ENCODE measurements at places on chromosomes 1 and 21. TPM values are rescaled to one million over a fixed set of nuclear protein-coding genes. Genes with fewer than 3 reads are reported as not detected.

- DNase-seq: no peak
These were observed 54.9 kb upstream of the WLS start for GRCh38 chr1:68287241-68287640.

GRCh38 chr1:202037706-202038296, 27.4 kb downstream of the ELF3 start:
- DNase-seq: no peak

- DNase-seq: no peak
These were observed 1.2 kb downstream of the OLIG1 start for GRCh38 chr21:33070998-33071769.

- DNase-seq: no peak
These were observed 91.8 kb upstream of the VAMP3 start for GRCh38 chr1:7679159-7679872.

DNA sequence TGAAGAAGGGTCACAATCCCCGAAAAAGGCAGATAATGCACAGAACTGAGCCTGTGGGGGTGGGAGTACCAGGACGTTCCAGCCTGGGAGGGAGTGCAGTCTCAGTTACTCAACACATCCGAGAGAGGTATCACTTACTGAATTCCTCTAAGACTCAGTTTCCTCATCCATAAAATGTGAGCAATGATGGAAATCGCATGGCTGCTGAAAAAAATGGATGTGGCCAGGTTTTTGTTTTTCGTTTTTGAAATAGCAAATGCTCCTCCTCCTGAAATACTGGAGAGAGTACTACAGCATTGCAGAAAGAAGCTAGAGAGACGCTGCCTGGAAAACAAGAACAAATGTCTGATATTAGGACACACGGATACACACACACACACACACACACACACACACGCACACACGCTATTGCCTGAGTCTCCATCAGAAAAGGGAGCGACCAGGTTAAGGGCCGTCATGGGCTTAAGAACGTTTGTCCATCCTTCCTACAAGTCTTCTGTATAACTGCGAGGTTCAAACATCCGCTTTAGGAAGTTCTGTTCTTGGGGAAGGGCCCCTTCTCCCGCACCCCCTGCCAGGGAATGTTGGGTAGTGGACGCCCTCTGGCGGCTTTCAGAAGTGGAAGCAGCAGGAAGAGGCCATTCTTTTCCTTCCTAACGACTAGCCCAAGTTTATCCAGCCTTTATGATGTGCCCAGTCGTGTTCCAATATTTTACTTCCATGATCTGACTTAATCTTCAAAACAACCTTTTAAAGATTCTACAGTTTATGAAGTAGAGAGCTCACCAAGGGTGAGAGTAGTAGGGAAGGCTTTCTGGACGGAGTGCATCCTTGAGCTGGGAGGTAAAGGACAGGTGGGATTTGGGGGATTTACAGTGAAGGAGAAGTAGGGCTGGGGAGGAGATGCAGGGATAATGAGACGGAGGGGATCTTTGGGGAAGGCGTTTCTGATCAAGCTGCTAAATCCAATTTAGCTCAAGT, 699 bp upstream of the NES start:
- no peak for DNase-seq

DNA sequence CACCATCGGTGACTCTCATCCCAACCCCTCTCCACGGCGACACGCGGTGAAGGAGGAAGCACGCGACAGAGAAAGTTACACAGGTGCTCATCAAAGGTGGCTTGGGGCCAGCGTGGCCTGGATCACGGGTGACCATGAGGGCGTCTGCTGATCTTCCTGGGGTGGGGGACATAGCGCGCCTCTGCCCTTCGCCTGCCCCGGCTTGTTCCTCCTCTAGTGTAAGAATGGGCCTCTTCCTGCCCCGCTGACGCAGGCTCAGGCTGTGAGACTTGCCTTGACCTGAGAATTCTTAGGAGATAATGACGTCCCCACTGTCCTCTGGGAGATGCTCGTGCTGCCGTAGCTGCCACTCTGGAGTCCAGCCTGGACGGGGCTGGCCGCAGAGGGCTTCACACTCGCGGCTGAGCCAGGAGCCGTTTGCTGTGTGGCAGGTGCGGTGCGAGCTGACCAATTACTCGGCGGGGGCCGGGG, 39.0 kb upstream of the TMEM52 start:
- DNase-seq: no peak

DNA sequence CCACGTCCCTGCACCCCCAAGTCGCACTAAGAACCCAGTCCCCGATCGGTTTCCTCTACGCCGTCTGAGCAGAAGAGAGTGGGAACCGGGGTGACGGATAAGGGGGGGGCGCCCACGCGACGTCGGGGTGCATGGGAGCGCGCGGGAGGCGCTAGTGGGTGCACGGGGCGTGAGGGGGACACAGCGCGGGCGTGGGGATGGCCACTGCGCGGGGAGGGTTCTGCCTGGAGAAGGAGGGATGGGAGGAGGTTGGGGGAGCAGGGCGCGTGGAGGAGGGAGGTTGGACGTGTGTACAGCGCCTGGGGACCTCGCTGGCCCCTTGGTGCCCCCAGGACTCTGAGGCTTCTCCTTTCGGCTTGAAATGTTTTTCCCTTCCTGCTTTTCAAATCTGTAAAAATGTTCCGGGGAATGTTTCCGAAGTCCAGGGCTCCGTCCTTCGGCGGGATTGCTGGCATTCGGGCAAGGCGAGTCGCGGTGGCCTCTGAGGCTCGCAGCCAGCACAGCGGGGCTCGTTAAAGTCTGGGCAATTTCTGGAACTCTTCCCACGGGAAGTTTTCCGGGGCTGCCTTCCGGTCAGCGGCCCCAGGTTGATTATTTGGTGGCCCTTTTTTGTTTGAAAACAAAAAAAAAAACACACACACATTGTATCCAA, 13.1 kb downstream of the RNF220 start:
- no peak for DNase-seq

The EIF3I gene
- 323 TPM for total RNA-seq

The B3GALT2 gene
- 0.15 TPM for total RNA-seq

Data from HCT116 (cell line).